Psoas muscle (tissue), 8 donors: ENCODE measurements at places on chromosomes 1 and 21. TPM values are rescaled to one million over a fixed set of nuclear protein-coding genes. Genes with fewer than 3 reads are reported as not detected.

The CRABP2 gene
- 0.71 TPM for total RNA-seq

DNA sequence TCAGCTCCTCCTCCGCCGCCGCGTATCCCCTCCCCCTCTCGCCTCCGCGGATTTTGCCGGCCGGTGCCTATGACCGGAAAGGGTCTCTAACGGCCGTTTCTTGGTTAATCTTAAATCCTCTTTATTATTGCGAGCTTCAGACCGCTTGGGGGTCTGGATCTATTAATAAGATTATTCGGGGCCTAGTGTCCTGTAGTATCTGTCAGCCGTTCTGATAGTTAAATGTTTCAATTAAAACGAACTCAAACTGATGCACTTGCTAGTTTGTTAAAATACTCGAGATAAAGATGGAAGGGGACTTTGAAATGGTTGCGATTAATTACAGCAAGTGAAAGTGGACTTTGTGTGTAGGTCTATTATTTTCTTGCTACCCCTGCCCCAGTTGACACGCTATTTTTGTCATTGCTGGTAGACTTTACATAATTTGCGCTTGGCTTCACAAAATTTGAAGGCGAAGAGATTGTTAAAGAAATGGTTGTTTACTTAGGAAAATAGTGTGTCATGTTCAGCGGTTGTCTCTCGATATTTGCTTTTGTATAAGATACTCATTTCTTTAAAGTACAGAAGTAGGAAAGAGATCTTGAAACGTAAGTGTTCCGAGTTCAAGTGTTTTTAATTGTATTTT is 779 bp downstream of the SON start:
- DNase-seq: peak; percentile 76

The IPP gene
- 26.8 TPM for total RNA-seq

The ZNF593OS gene
- 1.6 TPM for total RNA-seq

The SELL gene
- 3.1 TPM for total RNA-seq

The DPT gene
- 8.5 TPM for total RNA-seq

DNA sequence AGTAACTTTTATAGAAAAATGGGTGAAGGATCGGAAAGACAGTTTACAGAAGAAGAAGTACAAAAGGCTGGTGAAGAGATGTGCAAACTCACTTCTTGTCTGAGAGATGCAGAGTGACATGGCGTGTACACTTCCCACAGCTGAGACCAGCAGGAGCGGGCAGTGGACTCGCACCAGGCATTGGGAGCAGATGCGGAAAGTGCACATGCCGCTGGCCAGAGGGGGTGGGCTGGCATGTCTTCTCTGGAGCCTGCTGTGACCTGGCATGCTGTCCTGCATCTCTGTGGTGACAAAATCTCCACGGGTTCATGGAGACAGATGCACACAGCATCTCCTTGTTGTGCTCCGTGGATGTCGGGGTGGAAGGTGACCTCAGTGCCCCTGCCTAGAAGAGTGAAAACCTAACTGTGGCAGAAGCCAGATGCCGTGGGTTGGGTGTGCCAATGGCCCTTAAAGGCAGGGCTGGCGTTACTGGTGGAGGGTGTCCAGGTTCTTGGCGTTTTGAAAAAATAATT is 128.6 kb upstream of the COL6A1 start:
- no peak for DNase-seq

The TDRD10 gene
- 0.97 TPM for total RNA-seq

DNA sequence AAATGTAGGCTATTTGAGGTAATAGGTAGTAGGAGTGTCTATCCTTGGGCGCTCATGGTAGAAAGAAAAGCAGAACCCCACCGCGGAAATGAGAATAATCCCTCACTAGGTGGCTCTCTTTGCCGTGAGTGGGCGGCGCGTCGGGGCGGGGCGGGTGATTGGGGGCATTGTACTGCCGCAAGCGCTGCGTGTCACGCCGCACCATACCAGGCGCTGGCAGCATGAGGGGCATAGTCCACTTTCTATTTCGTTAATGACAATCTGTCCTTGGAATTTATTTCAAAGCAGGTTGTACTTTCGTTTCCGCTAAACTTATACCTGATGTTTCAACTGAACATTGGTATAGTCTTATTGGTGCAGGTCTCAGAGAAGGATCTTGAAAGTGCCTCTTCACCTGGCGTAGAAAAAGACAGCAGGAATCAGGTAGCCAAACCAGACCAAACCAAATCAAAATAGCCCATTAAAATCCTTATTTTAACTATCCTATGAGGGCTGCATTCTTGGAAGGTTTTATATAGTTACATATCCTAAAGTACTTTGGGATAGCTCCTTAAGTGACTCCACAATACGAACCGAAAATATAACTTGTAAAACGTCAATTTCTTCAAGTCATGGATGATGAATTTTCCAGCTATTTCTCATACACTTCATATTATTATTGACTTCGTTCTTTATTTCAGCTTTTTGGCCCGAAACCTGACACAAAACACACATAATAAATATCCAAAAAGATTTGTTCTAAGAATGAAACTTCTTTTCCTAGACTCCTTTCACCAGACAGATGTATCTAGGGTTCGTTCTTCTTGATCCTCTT is 1.9 kb upstream of the SMG7 start:
- DNase-seq: peak; percentile 92

DNA sequence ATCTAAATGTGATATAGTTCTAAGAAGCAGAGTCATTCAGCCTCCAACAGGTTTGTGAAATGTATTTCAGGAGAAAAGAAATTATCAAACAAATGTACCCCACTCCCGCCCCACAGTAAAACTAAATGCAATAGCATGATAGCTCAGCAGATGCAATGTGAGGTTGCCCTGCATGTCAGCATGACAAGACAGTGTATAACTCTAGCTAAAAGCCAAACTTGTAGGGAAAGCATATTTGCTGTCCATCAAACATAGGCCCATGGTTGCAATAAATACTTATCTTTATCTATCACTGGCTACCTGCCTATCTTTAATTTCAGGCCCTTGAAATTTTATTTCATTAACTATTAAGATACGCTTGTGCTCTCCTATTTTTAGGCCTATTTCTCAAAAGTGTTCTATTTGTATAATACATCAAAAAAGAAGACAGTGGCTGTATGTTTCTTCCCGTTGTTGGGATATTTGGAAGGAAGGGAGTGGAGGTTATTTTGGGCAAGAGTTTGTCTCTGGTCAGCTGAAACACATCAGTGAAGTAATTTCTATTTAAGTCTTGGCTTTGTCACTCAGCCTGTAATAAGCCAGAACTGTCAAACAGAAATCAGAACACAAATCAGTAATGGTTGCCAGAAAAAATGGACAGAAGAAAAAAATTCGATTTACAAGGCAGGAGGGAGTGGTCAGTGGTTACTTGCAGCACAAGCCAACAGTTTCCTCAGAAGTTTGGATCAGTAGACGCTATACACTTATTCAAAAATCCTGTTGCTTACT is 307.4 kb upstream of the ADGRL2 start:
- DNase-seq: no peak

GRCh38 chr21:34590520-34590919 is 24.4 kb downstream of the RCAN1 start:
- DNase-seq: no peak

DNA sequence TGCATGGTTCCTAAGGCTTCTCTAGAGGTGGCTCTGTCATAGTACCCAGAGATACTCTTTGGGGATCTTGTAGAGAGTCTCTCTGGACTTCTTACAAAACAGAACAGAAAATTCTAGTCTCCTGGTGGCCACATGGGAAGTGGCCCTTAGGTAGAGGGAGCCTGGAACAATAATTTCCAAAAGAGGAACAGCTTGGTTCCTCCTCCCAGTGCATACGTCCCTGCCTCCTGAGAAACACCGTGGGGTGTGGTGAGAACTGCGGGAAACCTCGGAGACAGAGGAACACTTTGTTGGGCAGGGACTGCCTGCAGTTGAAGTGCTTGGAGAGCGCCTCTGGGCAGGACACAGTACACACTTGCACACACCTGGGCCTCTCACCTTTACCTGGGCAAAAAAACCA is 38.8 kb upstream of the EPHA8 start:
- DNase-seq: no peak

- no peak for DNase-seq
Observed at GRCh38 chr1:17875171-17875881, 120.2 kb downstream of the ACTL8 start.

The CHRM3 gene
- 0.13 TPM for total RNA-seq

DNA sequence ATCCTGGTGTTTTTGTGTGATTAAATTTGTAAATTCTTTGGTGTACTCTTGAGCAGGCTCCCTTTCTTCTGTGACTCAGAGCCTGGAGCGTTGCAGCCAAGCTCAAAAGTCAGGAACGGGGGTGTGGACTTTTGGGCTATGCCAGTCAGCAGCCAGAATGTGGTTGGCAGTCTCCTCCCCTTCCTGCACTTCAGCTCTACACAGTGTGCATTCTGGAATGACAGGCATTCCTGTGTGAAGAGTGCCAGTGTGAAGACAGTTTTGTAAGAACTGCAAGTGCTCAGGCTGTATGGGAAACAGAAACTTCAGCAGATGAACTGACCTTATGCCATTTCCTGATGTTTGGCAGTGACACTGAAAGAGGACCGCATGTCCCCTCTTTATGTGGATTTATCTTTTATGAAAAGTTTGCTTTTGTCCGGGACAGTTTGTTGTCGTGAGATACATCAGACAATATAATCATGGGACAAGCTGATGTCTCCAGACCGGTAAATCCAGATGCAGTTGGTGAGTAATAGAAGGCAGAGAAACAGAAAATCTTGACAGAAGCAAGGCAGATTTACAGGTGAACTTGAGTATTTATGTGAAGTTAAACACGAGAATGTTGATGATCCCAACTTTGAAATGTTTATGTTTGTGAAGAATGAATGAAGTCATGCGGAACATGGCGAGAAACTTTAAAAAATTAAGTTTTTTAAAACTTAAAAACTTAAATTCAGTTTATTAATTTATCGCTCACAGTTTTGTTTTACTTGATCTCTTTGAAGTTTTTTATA is 67.7 kb upstream of the RCC1 start:
- DNase-seq: peak; percentile 81

The ST6GALNAC5 gene
- total RNA-seq: 0.66 TPM

The SEMA4A gene
- total RNA-seq: 2.3 TPM

The KIF2C gene
- 0.26 TPM for total RNA-seq

The TENT5C gene
- total RNA-seq: 3.1 TPM

- DNase-seq: no peak
Observed at GRCh38 chr1:34753163-34753562, 1.7 kb upstream of the GJB5 start.

The LCA5L gene
- total RNA-seq: 2.4 TPM
